ENCODE measurements at places on chromosomes 11 and 22.

- DNase-seq: no peak
These were observed 12.7 kb downstream of the TOM1 start for GRCh38 chr22:35312198-35313059.

DNA sequence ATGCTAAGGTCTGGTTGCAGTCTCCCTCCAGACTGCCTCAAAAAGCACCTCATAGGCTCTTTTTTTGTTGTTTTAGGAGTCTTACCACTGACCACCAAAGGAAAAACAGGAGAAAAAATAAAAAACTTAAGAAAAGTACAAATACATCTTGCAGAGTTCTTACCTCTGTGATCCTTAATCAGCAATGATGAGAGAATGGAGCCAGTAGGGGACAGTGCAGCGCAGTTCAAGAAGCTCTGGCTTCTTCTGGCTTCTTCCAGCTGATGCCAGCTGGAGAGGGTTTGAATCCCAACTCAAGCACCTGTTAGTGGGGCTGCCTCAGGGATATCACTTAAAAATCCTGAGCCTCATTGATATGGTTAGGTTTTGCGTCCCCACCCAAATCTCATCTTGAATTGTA lies 223.3 kb upstream of the ISX start:
- no peak for DNase-seq

- DNase-seq: no peak
These were observed 18.1 kb upstream of the BDNF start for GRCh38 chr11:27718346-27718862.

DNA sequence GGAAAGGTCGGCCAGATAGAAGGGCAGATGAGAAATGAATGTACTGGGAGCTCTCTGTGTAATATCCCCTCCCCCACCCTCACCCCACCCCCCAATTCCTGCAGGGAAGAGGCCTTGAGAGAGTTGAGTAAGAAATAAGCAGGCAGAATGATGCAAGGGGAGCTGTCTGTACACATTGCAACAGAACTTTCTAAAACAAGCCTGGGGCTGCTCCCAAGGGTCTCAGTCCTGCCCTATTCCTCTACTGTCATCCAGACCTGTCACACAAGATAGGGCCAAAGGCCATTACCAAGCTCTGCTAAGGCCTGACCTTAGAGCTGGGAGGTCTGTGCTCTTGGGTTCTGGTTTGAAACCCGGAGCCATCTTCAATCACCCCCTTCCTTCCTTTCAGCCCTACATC lies 5.7 kb upstream of the DGAT2 start:
- peak; percentile 57 for DNase-seq

DNA sequence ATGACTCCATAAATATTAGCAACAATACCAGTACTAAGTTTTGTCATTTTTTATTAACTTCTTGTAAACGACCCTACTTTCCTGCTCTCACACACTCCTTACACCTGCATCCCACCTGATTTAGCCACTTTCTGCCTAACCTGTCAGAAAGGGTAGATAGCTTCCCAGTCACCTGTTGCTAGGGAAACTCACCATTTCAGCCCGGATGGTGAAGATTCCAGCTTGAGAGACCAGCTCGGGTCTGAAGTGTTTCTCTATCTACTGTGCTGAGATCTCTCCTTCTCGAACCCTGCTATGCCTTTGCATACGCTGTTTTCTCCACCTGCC lies at the start of gene PARVG:
Gene PARVG (plus strand): TSS at position 220 of the 327 bp plus-strand sequence. CDS start 2,405 bp downstream, outside the sequence.
- DNase-seq: no peak

- no peak for DNase-seq
These were observed 44.3 kb downstream of the CWF19L2 start for GRCh38 chr11:107413352-107413751.

DNA sequence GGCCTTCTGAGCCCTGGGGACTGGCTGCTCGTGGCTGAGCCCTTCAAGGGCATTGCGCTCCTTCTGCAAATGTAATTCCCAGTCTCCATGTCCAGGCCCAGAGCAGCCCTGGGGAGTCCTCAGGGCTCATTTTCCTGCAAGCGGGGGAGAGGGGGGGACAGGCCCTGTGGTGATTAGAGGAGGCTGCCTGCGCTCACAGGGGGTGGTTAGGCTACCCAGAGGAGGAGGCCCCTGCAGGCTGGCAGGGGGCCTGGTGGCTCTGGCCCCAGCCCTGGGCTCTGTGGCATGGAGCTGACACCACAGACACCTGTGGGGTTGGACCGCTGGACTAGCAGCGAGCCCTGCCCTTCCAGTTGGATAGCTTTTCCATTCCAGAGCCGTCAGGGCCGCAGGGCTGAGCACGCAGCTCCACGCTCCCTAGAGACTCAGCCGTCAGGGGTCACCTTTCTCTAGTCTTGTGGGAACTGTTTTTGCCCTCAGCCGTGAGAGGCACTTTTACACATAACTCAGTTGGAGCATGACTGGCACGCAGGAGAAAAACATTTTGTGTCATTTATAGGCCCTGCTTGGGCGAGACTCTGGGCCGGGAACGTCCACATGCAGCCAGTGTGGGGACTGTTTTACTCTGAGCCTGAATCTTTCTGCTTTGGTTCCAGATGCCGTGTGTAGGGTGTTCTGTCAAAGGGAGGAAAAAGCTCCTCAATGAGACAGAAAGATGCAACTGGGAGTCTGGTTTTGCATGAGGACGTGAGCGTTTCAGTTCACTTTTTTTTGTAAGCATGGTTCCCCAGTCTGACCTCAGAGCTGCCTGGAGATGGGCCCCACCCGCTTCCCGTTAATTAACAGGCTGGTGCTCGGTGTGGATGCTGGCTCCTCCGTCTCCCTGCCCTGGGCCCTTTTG lies 58.1 kb downstream of the LRP5 start:
- DNase-seq: no peak

DNA sequence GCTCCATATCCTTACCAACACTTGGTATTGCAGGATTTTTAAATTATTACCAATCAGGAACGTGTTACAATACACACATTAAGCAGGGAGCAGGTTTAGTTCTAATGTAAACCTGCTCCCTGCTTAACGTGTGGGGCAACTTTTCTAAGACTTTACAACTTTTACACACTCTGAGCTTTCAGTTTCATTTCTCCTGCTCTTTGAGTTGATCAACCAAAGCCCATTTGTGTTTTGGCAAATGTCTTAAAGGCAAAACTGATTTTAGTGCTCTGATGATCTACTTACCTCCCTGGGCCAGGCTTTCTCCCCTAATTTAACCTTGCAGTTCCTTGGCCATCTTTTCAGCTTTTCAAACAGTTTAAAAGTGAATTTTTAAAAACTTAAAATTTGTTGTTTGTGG lies 70.9 kb downstream of the ZBTB44 start:
- no peak for DNase-seq

- DNase-seq: no peak
These were observed 6.7 kb downstream of the PAMR1 start for GRCh38 chr11:35518766-35519165.

DNA sequence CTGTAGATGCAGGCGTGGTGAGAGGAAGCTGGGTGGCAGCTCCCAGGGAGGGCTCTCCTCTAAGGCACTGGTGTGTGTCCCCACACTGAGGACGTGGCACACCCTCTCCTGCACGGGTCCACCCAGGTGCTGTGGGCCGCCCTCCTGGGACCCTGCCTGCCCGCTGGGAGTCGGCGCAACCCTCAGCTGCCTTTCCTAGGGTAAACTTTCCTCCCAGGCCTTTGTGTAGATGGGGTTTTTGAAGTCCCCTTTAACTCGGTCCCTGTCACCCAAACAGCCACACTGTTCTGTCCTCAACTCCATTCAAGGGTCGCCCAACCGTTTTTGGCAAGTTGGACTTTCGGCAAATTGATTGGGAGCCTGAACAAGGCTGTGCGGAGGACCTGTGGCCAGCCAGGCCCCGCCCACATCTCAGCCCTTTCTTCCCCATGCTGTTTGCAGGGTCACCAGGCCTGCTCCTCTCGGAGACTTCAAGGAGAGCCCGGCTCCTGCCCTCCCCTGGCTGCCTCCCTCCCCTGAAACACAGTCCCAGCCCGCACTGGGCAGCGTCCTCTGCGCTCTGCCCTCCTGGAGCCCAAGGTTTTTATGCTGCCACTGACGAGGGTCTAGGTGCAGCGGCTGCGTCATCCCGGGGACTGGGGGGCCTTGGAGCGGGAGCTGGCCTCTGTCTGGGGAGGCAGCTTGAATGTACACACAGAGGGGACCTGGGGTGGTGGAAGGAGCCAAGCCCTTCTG lies 1126.2 kb downstream of the BRD1 start:
- DNase-seq: no peak

DNA sequence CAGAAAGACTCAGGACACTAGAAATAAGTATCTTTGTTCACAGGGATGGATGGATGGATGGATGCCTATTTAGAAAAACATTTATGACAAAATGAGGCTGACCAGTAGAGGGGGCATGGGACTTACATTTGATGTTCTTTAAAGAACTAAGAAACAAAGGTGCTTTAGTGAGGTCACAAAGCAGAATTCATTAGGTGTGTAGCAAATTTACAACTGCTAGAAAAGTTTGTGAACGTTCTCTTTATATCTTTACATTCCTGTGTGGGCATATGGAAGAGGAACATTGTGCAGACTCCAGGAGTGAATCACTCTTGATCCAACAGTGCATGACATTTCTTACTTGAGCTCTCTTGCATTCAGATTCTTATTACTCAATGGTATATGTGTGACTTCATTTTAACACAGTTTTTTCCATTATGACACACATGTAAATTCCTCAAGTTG lies 15.8 kb upstream of the SIK2 start:
- DNase-seq: no peak

DNA sequence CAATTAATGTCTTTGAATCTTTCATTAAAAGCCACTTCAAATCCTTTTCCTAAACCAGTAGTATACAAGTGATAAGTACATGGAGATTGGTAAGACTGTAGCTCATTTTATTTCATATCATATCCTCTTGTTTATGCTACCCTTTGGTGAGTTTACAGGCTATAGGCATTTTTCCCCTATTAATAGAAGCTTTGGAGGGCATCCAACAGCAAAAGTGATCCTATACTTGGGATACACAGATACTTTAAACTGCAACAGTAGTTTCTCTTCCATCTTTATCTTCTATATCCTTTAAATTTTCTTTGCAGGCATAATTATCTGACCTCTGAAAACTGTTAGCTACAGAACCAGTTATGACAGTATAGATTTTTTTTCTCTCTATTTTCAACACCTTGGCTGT lies 114.5 kb upstream of the SPON1 start:
- DNase-seq: peak; percentile 60

- no peak for DNase-seq
These were observed 18.5 kb downstream of the PRR33 start for GRCh38 chr11:1873048-1873812.

GRCh38 chr11:48063424-48063978 lies 83.1 kb downstream of the PTPRJ start:
- DNase-seq: peak; percentile 58

Measured in lung (tissue), 17 donors.